ENCODE measurements at places on chromosomes 12 and 14.

DNA sequence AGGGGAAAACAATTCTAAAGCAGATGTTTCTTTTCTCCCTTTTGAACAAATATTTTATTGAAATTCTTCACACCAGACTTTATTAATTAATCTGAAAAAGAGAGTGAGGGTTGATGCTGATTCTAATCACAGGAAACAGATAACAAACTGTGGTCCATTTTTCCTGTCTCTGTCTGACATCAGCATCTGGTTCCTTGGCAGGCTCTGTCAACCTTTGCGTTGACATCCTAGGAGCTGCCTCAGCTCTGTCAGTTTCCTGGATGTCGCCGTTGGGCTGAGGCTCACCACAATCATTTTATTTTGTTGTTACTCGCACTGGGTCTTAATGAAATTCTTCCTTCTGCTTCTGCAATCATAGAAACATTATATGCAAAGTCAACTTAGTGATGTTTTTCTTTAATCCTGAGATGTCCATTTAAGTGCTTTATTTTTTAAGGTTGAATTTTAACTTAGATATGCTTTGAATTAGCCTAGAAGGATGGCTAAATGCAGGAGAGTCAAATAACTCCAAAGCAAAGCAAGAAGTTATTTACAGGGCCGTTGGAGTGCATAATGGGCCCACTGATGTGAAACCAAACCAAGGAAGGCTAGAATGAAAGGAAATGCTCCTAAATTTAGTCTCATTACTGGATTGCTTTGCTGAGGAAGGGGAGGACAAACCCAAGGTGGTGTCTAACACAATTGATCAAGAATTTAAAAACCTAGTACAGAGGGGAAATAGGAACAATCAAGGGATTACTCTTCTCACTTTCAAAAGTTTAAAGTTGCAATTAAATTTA is 542.4 kb downstream of the FLRT2 start:
- no peak for DNase-seq

- no peak for DNase-seq
These were observed 285.8 kb upstream of the G2E3 start for GRCh38 chr14:30272848-30273832.

DNA sequence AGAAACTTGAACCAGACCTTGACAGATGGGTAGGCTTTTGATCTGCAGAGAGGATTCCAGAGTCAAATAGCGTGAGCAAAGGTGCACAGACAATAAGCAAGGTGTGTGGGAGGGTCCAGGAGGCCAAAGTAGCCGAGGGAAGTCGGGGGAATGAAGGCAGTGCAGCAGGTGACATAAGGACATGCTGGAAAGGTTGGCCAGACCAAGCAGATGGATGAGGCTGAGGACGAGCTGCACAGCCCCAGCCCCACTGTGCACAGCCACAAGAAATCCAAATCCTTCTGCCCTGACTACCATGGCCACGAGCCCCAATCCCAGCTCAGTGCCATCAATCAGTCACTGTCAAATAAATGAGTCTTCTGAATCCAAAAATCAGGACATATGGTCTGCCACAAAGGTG is 5.4 kb downstream of the TTC7B start:
- DNase-seq = no peak

DNA sequence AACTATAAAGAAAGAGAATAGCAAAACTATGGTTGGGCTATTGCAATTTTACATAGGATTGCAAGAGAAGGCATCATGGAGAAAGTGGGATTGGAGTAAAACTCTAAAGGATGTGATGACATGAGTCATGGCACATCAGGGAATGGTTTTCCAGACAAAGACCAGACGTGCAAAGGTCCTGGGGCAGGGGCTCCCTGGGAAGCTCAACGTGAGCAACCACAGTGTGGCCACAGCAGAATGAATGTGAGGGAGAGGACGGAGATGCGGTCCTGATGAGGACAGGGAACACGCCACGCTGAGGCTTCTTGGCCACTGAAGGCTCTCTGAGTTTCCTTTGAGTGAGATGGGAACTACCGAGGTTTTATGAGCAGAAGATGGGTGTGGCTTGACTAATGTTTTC is 38.2 kb downstream of the FZD10 start:
- DNase-seq = no peak

DNA sequence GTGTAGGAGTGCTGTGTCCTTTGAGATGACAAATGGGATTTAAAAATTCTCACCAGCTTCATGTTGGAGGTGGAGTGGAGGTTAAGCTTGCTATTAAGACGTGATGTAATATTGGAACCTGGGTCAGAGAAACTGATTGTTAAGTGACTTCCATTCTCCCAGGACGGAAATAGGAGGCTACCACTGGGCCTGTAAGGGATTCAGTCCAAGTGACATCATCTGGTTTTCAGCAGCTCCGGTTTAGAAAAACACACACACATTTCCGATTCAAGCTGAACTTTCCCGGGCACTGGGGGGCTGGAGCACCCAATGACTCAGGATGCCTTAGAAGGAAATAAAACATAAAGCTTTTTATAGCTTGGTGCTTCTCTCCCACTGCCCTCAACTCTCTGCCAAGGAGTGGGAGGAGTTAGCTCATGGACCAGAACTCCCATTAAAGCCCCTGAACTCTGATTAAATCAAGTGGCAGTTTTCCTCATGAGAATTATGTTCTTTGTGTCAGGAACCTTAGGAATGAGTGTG is 12.4 kb downstream of the CALM1 start:
- DNase-seq = no peak

DNA sequence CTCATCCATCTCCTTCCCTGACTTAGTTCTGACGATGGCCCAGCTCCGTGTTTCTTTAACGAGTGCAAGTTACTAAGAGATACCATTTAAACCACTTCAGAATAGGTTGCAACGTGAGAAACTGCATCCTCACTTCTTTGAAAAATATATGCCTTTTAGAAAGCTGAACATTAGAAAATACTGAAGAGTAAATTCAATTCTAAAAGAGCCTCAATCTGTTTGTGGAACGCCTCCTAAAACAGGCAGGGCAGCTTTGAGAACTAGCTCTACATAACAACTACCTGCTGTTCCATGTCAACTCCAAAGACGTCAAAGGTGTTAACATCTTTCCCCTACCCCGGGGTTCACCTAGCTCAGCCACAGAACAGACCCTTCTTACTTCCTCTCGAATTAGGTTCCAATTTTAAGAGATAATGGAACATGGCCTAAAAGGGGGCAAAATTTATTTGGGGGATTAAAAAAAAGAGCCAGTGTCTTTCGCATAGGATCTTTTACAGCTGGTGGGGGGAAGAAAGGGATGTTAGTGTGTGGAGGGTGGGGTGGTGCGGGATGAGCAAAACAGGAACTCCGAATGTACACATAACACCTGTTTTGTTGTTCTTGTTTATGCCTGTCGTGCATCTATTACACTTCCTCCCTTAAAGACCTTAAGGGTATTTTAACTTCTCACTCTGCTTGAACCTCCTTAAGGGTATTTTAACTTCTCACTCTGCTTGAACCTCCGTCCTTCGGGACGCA is 3.3 kb downstream of the BHLHE41 start:
- DNase-seq = no peak

- DNase-seq = no peak
These were observed 12.6 kb upstream of the SERPINA3 start for GRCh38 chr14:94599656-94600004.

Data from activated T-cell treated with anti-CD3 and anti-CD28 coated beads, Interleukin-2, amount 50 U/mL, for 72 hours (primary cell).